Activated naive CD8-positive, alpha-beta T cell treated with anti-CD3 and anti-CD28 coated beads for 36 hours (primary cell): ENCODE measurements at places on chromosomes 3 and 15.

DNA sequence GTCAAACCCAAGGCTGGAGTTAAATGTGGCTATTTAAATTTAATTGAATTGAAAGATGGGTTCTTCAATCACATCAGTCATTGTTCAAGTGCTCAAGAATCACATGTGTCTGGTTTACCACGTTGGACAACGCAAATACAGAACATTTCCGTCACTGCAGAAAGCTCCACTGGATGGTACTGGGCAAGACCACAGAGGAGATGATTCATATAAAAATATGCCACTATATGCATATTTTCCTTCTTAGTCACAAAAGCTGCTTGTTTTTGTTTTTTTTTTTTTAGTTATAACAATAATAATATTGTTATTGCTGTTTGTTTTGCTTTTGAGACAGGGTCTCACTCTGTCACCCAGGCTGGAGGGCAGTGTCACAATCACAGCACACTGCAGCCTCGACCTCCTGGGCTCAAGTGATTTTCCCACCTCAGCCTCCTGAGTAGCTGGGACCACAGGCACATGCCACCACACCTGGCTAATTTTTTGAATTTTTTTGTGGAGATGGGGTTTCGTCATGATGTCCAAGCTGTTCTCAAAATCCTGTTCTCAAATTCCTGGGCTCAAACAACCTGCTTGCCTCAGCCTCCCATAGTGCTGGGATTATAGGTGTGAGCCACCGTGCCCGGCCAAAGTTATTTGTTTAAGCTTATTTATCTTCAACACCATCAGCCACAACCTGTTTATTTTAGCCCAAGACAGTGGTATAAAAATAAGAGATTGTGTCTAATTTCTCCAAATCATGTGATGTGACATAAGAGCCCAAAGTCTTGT is 19.4 kb downstream of the RTP3 start:
- no peaks in the 10 kb centered on the region for H3K27me3 ChIP-seq
- no peak overlapping the region for H3K27ac ChIP-seq
- no peaks in the 10 kb centered on the region for H3K36me3 ChIP-seq

GRCh38 chr15:38684440-38685010 is 119.9 kb upstream of the RASGRP1 start:
- no peak for DNase-seq
- H3K27me3 ChIP-seq: no peaks in the 10 kb centered on the region
- H3K4me1 ChIP-seq: peaks cover 68% of the 10 kb centered on the region
- no peak overlapping the region for H3K4me3 ChIP-seq

DNA sequence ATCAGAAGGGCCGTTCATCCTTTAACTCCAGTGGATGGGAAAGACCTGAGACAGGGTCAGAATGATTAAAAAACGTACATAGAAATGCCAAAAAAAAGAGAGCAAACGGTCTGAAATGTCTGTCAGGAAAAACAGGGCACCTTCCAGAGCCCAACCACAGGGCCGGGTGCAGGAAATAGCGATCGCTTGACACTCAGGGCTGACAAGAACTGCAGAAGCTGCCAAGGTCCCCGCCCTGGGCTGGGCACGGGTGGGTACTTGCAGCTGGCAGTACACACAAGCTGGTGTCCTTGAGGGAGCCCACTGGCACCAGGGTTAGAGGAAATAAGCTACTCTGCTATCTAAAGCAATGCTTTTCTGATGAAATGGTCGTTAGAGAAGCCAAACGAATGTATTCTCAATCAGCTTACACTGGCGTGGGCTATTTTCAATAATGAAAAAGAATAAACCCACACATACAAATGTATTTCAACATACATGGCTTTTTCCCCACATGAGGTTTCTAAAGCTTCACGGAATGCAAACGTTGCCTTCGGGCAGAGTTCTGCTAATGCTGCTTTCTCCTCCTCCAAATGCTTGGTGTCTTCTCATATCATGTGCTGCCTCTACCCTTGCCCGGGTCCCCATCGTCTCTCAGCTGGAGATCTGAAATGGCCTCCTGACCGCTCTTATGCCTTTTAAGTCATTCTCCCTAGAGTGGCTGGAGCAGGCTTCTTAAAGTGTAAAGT is 15.6 kb downstream of the FRMD4B start:
- peaks cover 15% of the 10 kb centered on the region for H3K27me3 ChIP-seq
- DNase-seq: no peak
- H3K4me1 ChIP-seq: peaks cover 21% of the 10 kb centered on the region
- H3K4me3 ChIP-seq: no peak overlapping the region
- H3K36me3 ChIP-seq: no peaks in the 10 kb centered on the region

DNA sequence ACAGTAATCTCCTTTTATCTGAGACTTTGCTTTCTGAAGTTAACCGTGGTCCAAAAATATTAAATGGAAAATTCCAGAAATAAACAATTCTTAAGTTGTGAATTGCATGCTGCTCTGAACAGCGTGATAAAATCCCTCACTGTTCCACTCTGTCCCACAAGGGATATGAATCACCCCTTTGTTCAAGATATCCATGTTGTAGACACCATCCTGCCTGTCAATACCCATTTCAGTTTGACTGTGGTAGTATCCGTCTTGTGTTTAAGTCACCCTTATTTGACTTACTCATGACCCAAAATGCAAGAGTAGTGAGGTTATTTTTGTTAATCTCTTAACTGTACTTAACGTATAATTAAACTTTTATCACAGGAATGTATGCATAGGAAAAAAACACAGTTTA is 435.0 kb downstream of the SHQ1 start:
- H3K4me3 ChIP-seq: no peak overlapping the region
- H3K36me3 ChIP-seq: peaks cover 31% of the 10 kb centered on the region
- DNase-seq: no peak
- H3K27me3 ChIP-seq: no peaks in the 10 kb centered on the region
- H3K4me1 ChIP-seq: peaks cover 77% of the 10 kb centered on the region
- H3K27ac ChIP-seq: no peak overlapping the region

DNA sequence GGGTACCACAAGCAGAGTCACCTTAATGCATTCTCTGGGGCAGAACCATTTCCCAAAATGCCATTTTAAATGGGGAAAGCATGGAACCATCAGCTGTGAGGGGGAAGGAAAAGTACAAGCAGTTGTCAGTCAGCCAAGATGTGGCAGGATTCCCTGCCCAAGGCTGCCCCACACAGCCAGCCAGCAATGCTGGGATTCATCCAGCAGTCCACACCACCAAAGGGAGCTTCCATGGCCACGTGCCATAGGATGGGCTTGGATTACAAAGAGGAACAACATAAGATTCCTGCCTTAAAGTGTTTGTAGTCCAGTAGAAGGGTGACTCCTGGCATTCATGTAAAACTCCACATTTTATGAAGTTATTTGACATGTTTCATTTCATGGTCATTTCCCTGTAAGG is 233.3 kb downstream of the SHOX2 start:
- H3K27ac ChIP-seq: no peak overlapping the region
- no peaks in the 10 kb centered on the region for H3K36me3 ChIP-seq
- no peaks in the 10 kb centered on the region for H3K4me1 ChIP-seq

DNA sequence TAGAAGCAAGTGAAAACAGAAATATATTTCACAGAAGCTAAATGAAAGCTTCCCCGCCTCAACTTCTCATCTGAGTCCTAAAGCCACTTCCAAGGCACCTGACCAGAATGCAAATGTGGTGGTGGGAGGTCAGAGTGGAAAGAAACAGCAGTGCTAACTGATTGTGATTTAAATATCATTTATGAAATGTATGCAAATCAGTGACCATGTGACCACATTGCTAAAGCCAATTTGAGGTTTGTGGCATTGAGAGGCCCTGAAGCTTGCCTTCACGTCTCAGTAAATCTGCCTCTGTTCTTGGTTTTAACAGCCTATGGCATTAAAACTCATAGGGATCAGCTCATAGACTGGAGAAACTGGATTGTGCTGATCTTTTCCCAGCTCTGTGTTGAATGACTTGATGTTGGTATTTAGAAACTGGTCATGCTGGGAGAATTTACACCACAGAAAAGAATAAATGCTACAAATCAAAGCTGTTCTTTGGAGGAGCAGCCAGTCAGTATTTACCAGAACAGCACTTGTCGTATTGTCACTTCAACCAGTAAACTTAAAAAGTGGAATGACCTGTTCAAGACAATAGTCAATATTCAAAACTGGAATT is 481.4 kb upstream of the ALCAM start:
- H3K4me3 ChIP-seq: no peak overlapping the region
- H3K27ac ChIP-seq: no peak overlapping the region
- H3K4me1 ChIP-seq: no peaks in the 10 kb centered on the region
- no peaks in the 10 kb centered on the region for H3K27me3 ChIP-seq
- no peak for DNase-seq

DNA sequence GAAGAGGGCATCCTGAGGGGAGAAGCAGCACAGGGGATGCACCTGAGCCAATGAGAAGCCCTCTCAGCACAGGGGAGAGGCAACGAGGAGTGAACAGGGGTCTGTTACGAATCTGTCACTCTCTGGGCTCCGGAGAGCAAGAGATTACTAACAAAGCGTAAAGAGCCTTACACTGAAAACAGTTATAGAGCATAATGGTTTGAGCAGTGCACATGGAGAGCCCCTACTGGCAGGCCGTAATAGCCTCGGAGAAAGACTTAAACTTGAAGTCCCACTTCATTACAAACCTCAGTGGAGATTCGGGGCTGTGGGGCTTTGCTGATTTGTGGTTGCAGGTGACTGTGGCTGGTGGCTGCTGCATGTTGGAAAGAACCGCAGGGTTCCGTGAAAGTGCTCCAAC is 271.5 kb upstream of the TMC3 start:
- H3K36me3 ChIP-seq: no peaks in the 10 kb centered on the region
- no peak for DNase-seq
- no peak overlapping the region for H3K4me3 ChIP-seq
- no peak overlapping the region for H3K27ac ChIP-seq
- peaks cover 2% of the 10 kb centered on the region for H3K27me3 ChIP-seq

DNA sequence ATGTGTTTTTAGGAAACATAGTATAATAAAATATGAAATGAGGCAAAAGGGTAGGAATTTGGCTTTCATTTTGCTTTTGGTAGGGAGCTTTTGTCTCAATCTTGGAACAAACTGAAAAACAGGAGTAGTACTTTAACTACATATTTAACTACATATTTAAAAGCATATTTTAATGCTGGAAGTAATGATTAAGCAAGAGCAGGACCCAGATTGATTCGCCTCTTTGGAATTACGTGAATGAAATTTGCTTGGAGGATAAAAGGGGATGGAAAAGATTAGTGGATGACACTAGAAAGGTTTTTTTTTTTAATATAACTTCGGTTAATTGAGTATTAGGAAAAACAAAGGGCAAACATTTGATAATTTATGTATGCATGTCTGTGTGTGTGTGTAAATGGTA is 11.2 kb upstream of the TMEM212 start:
- H3K4me3 ChIP-seq: no peak overlapping the region
- H3K27me3 ChIP-seq: peaks cover 24% of the 10 kb centered on the region
- DNase-seq: no peak
- H3K36me3 ChIP-seq: no peaks in the 10 kb centered on the region
- H3K27ac ChIP-seq: no peak overlapping the region
- peaks cover 2% of the 10 kb centered on the region for H3K4me1 ChIP-seq

DNA sequence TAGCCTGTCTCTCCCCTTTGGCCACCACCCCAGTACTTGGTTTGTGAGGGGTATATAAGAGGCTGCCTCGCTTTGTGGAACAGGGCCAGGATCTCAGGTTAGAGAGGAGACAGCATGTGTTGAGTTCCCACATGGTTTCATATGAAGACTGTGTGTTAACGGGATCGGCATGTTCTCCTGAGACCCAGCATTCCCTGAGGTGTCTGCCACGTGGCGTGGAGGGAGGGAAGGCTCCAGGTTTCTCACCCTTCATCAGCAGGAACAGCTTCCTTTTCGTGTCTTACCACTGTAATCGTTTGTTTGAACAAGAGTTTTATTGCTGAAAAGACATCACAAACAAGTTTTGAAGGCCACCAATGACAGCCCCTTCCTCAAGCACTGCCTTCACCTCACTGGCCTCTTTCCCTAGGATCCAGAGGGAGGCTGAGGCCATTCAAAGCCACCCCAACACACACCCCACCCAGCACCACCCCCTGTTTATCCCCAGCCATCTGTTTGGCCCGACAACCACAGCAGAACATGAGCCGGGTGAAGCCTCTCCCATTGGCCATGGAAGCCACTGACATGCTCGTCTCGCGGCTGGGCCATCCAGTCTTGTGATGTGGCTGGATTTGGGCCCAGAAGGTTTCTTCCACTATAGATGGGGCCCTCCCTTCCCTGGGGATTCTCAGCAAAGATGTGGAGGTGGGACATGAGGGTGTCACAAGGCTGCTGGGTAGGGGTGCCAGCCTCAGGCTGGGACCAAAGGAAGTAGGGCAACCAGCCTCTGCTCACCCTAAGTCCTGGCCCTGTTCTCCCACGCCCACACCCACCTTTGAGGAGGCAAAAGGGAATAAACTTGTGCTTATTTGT is 10.0 kb downstream of the BHLHE40 start:
- peaks cover 38% of the 10 kb centered on the region for H3K4me1 ChIP-seq
- H3K36me3 ChIP-seq: peaks cover 17% of the 10 kb centered on the region
- no peak overlapping the region for H3K27ac ChIP-seq
- no peak for DNase-seq

DNA sequence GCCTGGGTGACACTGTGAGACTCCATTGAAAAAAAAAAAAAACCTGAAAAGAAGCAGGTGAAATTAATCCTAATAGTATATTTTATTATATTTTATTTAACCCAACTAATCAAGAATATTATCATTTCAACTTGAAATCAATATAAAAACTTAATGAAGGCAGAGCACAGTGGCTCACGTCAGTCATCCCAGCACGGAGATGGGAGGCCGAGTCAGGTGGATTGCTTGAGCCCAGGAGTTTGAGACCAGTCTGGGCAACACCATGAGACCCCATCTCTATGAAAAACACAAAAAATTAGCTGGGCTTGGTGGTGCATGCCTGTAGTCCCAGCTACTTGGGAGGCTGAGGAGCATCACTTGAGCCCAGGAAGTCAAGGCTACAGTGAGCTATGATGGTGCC is 33.3 kb upstream of the SLC41A3 start:
- no peaks in the 10 kb centered on the region for H3K36me3 ChIP-seq
- no peak overlapping the region for H3K27ac ChIP-seq
- H3K27me3 ChIP-seq: peaks cover 9% of the 10 kb centered on the region
- H3K4me1 ChIP-seq: no peaks in the 10 kb centered on the region
- DNase-seq: no peak
- no peak overlapping the region for H3K4me3 ChIP-seq

- no peak overlapping the region for H3K4me3 ChIP-seq
- DNase-seq: no peak
- peak overlapping the region; percentile 20 for H3K27ac ChIP-seq
- peaks cover 12% of the 10 kb centered on the region for H3K36me3 ChIP-seq
These were observed 36.0 kb downstream of the PSTPIP1 start for GRCh38 chr15:77030928-77031375.

DNA sequence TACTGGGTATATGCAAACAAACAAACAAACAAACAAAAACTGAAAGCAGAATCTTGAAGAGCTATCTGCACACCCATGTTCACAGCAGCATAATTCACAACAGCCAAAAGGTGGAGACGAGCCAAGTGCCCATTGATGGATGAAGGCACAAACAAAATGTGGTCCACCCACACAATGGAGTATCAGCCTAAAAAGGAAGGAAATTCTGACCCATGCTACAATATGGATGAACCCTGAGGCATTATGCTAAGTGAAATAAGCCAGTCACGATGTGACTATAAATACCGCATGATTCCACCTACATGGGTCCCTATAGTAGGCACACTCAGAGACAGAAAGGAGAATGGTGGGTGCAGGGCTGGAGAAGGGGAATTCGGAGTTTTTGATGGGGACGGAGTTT is 24.1 kb downstream of the XPC start:
- peaks cover 6% of the 10 kb centered on the region for H3K4me1 ChIP-seq
- no peaks in the 10 kb centered on the region for H3K27me3 ChIP-seq
- H3K4me3 ChIP-seq: no peak overlapping the region
- peaks cover 34% of the 10 kb centered on the region for H3K36me3 ChIP-seq
- H3K27ac ChIP-seq: no peak overlapping the region
- DNase-seq: no peak
